Liver (tissue), 10 donors: ENCODE measurements at places on chromosomes 6 and 20. TPM values are rescaled to one million over a fixed set of nuclear protein-coding genes. Genes with fewer than 3 reads are reported as not detected.

The TMEM244 gene
- total RNA-seq = not detected

The UBE3D gene
- total RNA-seq = 6.4 TPM

The OR2B6 gene
- total RNA-seq = not detected

The C2 gene
- 212 TPM for total RNA-seq

The C6orf89 gene
- total RNA-seq = 27.2 TPM
